ENCODE measurements at places on chromosomes 4 and X.
A peak's percentile ranks its signal among the peaks of the same experiment; 100 is the strongest.

DNA sequence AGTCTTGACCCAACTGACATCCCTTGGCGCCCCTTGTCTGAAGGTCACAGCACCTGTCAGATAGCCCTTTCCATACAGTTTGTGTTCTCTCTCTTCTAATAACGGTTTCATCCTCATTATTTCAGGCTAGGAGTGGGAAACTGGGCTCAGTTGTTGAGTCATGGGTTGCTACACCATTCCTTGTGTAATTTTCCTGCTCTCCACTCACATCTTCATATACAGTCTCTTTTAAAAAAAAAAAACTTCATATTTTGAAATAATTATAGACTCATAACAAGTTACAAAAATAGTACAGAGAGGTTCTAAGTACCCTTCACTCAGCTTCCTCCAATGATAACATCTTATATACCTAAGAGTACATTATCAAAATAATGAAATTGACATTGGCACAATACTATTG lies 60.2 kb upstream of the GRPR start:
- no peak for DNase-seq
- no peaks in the 10 kb centered on the region for H3K27me3 ChIP-seq
- H3K4me1 ChIP-seq, result peaks cover 11% of the 10 kb centered on the region
- H3K4me3 ChIP-seq, result no peak overlapping the region
- no peaks in the 10 kb centered on the region for H3K36me3 ChIP-seq

GRCh38 chr4:146051728-146052391 lies 113.2 kb upstream of the ZNF827 start:
- H3K36me3 ChIP-seq, result peaks cover 5% of the 10 kb centered on the region
- no peaks in the 10 kb centered on the region for H3K27me3 ChIP-seq
- no peak overlapping the region for H3K27ac ChIP-seq
- no peak overlapping the region for H3K4me3 ChIP-seq
- DNase-seq, result no peak

DNA sequence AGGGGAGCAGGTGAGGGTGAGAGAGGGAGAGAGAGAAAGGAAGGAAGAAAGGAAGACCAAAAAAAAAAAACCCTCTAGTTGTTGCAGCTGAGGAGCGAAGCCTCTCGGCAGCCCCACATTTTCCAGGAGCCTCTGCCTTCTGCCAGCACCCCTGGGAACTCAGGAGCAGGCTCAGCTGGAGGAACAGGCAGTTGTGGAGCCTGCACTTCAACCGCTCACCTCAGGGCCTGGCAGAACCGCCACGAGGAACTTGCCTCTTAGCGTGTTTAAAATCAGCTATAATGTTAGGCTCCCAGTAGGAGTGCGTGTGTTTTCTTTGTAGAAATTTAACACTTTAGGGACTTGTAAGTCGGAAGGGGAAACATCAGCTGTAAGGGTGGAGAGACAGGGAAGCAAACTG lies 65.7 kb downstream of the SEL1L3 start:
- no peaks in the 10 kb centered on the region for H3K27me3 ChIP-seq
- H3K4me1 ChIP-seq, result peaks cover 18% of the 10 kb centered on the region
- H3K27ac ChIP-seq, result peak overlapping the region; percentile 59

GRCh38 chrX:100328351-100328750 lies 81.7 kb downstream of the PCDH19 start:
- no peak overlapping the region for H3K4me3 ChIP-seq
- DNase-seq, result no peak
- H3K27me3 ChIP-seq, result peaks cover 2% of the 10 kb centered on the region

GRCh38 chr4:88054901-88055300 lies 47.5 kb downstream of the PKD2 start:
- H3K4me3 ChIP-seq, result no peak overlapping the region
- no peaks in the 10 kb centered on the region for H3K27me3 ChIP-seq
- no peak overlapping the region for H3K27ac ChIP-seq
- peaks cover 9% of the 10 kb centered on the region for H3K36me3 ChIP-seq
- no peak for DNase-seq

DNA sequence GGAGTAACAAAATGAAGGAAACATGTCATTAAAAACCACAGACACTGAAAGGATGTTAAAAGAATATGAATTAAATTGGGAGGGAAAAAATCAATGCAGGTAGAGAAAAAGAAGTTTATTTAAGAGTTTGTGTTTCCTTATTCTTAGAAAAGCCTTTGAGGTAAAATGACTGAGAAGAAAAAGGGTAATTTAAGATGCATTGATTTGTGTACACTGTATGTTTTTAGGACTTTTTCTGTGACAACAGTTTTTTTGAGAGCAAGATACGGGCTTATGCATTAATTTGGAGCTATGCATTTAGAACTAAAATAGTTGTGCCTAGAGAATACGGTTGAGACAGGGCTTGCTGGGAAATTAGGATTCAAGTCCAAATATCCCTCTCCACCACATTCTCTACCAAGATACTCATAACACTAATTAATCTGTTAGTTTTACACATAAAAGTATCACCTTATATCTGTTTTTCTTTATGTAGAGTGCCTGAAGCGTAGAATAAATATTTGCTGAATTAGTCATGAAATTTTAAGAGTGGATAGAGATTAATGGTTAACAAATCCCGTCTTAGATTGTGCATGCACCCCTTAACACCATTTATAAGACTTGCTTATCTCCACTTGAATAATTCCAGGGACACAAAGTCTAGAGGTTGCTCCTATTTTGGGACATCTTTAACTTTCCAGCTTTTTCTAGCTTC lies 232.5 kb downstream of the PCDH7 start:
- H3K4me1 ChIP-seq, result no peaks in the 10 kb centered on the region
- H3K4me3 ChIP-seq, result no peak overlapping the region
- H3K27ac ChIP-seq, result no peak overlapping the region
- H3K36me3 ChIP-seq, result no peaks in the 10 kb centered on the region
- no peak for DNase-seq

- DNase-seq, result no peak
- H3K4me3 ChIP-seq, result no peak overlapping the region
- no peaks in the 10 kb centered on the region for H3K27me3 ChIP-seq
- H3K36me3 ChIP-seq, result no peaks in the 10 kb centered on the region
- no peak overlapping the region for H3K27ac ChIP-seq
- H3K4me1 ChIP-seq, result no peaks in the 10 kb centered on the region
Measured at GRCh38 chr4:12562476-12563140, 921.5 kb downstream of the RAB28 start.
